ENCODE measurements at places on chromosomes 7 and 10. TPM values are rescaled to one million over a fixed set of nuclear protein-coding genes. Genes with fewer than 3 reads are reported as not detected.

GRCh38 chr7:140841166-140841715, 83.5 kb downstream of the BRAF start:
- no peak for DNase-seq

GRCh38 chr10:58568428-58568935, 55.8 kb downstream of the BICC1 start:
- DNase-seq = no peak

- DNase-seq = no peak
These were observed 27.8 kb downstream of the STN1 start for GRCh38 chr10:103890194-103890658.

GRCh38 chr7:155233311-155234157, 64.1 kb upstream of the INSIG1 start:
- DNase-seq = no peak

DNA sequence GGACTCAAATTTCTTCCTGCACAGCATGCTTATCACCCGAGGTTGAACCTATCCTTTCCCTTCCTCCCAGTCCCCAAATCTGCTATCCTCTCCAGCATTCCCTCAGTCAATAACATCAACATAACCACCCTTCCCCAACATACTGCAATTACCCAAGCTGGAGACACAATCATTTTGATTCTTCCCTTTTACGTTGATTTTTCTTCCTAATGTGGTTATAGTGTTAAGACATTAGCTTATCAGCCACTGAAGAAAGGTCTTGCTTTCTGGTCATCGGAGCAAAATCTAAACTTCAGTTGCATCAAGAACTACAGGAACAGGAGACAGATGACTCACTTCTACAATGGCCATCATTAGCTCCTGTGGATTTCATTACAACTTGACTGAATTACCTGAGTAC, 3.5 kb upstream of the HBP1 start:
- no peak for DNase-seq

ZNF655 gene
- 42.1 TPM for total RNA-seq

All from cardiac septum (tissue), 1 donor.